ENCODE measurements at places on chromosomes 16 and 17. TPM values are rescaled to one million over a fixed set of nuclear protein-coding genes. Genes with fewer than 3 reads are reported as not detected.
A peak's percentile ranks its signal among the peaks of the same experiment; 100 is the strongest.

GRCh38 chr17:39772415-39772814, 34.7 kb downstream of the GRB7 start:
- no peak for DNase-seq

GRCh38 chr17:77107506-77108433, 33.0 kb upstream of the SEC14L1 start:
- DNase-seq, result no peak

DNA sequence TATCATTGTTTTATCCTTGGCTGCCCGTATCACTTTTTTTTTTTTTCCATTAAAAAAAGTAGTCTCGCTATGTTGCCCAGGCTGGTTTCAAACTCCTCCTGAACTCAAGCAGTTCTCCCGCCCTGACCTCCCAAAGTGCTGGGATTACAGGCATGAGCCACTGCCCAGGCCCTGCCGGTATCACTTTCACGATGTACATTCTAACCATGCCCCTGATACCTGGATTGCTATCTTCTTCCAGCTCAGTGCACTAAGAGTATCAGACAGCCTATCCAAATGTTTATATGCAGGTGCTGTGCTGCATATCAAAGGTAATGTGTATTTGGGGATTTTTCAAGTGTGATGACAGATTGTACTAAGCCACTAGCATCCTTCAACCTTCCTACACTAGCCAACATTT, 14.2 kb downstream of the MOSMO start:
- DNase-seq, result no peak

Gene TLCD3A
- 11.8 TPM for total RNA-seq

DNA sequence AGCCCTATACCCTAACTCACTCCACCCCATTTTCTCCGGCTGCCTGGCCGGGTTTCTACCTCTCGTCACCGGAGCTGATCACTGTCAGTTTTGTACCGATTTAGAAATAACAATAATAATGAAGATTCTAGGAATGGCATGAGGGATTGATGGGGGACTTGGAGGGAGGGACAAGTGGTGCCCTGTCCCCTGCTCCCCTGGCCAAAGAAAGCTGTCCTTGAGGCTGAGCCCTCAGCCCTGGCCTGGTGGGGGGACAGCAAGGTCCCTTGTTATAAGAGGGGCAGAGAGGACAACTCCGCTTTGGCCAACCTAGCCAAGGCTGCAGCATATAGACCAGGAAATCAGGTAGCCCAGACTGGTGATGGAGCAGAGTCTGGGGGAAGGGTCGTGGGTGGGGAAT, 10.5 kb downstream of the GAS2L2 start:
- DNase-seq, result no peak

Gene PRR35
- total RNA-seq, result not detected

DNA sequence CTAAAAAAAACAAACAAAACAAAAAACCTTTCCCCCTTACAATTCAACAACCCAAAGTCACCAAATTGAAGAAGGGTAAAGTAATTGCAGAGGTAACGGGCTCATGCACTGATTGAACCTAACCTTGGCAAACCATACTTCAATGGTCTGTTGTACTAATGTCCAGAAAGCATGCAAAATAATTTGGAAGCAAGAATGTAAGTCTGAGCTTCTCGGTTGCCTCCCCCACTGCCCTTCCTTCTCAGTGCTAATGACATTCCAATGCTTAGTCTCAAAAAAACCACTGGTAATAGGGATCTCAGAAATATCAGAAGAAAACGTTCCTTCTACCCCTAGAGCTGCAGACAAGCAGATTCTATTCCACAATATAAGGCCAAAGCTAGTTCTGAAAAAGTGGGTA, 15.8 kb downstream of the KRABD2 start:
- DNase-seq, result no peak

- no peak for DNase-seq
Measured at GRCh38 chr17:71503710-71504465, 616.9 kb upstream of the SOX9 start.

DNA sequence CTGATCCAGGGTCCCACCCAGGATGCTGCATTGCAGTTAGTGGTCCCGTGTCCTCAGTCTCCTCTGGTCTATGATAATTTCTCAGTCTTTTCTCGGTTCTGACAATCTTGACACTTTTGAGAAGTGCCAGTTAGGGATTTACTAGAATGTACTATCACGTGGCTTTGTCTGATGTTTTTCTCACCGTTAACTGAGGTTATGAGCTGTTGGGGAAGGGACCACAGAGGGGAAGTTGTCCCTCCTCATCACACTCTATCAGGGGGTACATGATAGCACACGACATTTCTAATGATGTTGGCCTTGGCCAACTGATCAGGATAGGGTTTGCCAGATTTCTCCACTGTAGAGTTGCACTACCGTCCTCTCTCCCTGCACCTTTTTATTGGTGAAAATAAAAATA, 250.9 kb upstream of the SDK2 start:
- no peak for DNase-seq

Gene TBX2
- total RNA-seq, result 6.4 TPM

Gene DPEP3
- not detected for total RNA-seq

- no peak for DNase-seq
Measured at GRCh38 chr16:49014277-49015224, 267.1 kb downstream of the CBLN1 start.

- no peak for DNase-seq
Measured at GRCh38 chr17:72416905-72417304, 296.1 kb downstream of the SOX9 start.

GRCh38 chr16:82481455-82481854, 145.3 kb upstream of the CDH13 start:
- DNase-seq, result no peak

Gene APOH
- not detected for total RNA-seq

- DNase-seq, result no peak
Measured at GRCh38 chr17:15274017-15274416, 8.9 kb upstream of the PMP22 start.

Gene MAP2K4
- total RNA-seq, result 42.0 TPM

GRCh38 chr16:68575082-68575481, 36.0 kb downstream of the ZFP90 start:
- no peak for DNase-seq

Gene SLFN12L
- total RNA-seq, result 0.72 TPM

Gene SPECC1
- total RNA-seq, result 81.0 TPM

Gene KRT9
- total RNA-seq, result not detected

Gene LITAFD
- total RNA-seq, result not detected

DNA sequence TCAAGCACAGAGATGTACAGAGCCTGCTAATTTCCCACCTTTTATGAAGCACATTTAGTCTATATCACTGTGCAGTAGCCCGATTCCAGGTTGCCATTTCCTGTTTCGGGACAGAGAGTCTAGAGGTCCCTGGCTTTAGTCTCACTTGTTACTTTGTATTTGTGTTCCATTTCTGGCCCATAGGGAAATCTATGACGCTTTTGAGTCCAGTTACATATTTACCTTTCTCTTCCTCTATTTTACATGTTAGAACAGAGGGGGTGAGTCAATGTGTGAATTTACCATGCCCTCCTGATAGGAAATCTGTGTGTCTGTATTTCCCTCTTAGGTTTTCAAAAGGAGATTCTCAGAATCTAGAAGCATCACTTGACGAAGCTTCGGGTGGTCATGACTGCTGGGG, 227.1 kb upstream of the ZFHX3 start:
- no peak for DNase-seq

Gene LRRC37A2
- 3.7 TPM for total RNA-seq

DNA sequence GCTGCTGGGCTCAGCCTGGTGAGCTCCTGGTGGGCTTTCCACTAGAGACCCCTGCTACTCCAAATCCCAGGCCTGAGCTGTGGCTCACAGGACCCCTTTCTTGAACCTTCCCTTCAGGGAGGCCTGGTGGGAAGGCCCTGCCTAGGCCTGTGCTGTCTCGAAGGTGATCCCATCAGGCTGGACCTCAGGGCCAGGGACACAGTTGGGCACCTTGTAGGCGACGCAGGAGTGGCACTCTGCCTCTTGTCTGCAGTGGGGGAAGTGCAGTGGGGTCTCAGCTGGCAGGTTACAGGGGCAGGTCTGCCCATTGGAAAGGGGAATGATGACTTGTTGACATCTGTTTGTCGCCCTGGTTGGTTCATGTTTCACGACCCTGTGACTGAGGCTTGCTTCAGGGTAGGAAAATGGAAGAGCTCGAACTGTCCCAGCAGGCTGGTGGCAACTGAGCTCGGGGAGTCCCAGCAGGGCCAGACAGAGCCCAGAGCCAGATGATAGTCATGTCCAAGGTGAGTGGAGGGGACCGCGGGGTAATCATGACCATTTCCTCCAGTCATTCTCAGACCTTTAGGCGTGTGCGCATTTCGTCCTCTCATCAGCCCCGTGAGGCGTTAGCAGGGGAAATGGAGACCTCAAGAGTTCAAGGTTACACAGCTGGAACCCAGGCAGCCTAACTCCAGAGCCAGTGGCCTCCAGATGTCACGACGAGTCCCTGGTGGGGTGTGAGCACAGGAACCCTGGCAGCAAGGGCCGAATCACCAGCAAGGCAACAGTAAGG, 11.3 kb downstream of the CMIP start:
- DNase-seq, result no peak

Gene LGALS9C
- total RNA-seq, result not detected

Gene NOXO1
- not detected for total RNA-seq

- DNase-seq, result no peak
Measured at GRCh38 chr16:24214992-24215391, 41.1 kb upstream of the CACNG3 start.

Gene PERCC1
- not detected for total RNA-seq

DNA sequence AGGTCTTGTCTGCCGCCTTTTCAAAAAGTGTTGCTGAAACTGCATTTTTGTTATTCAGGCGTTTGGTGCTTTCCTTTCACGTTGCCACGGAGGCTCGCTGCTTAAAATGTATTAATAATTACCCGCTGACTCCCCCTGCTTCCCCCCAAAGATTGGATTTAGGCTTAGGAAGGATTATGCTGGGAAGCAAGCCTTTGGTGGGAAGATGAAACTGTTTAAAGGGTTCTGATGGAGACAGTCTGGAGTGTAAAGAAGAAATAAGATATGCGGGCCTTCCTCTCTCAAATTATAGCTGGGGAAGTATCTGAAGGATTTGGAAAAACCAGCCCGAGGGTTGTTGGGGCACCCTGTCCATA, 1.1 kb downstream of the KSR1 start:
- peak; percentile 19 for DNase-seq

GRCh38 chr17:62793919-62794665, 14.0 kb downstream of the MARCHF10 start:
- DNase-seq, result no peak

Gene PDILT
- total RNA-seq, result not detected

DNA sequence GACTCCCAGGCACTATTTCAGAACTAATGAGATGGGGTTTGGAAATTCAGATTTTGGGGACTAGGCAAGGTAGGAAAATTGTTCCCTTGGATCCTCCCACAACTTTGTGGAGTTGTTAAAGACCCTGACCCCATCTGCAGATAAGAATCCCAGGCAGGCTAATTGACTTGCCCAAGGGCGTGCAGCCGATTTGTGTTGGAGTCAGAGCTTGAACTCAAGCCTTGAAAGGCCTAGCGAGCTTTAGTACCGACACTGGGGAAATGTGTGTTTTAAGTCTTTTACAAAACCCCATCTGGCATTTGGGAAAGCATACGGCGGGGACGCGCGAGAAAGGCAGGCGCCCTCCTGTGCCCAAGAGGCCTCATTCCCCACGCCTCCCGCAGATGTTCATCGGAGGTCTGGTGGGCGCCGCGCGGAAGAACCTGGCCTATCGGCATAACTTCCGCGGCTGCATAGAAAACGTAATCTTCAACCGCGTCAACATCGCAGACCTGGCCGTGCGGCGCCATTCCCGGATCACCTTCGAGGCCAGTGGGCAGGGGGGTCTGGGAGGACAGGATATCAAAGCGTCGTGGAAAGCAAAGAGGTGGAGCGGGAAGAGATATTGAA, 4.3 kb downstream of the CNTNAP1 start:
- no peak for DNase-seq

Gene SNX11
- total RNA-seq, result 13.3 TPM

DNA sequence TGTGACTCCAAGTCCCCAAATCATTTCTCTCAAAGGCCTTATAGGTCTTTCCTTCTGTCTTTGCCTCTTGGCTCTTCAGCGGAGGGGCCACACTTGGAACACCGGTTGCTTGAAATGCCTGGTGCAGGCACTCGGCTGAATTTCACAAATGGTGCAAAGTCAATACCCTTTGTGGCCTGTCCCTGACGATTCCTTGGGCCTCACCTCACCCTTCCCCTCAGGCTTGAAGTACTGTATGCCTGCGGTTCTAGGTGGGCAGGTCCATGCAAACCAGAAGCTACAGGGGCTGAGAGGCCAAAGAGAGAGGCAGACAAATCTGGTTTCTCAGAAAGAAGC, 4.1 kb upstream of the B9D1 start:
- DNase-seq, result no peak

GRCh38 chr17:700504-701094, 14.0 kb downstream of the VPS53 start:
- no peak for DNase-seq

DNA sequence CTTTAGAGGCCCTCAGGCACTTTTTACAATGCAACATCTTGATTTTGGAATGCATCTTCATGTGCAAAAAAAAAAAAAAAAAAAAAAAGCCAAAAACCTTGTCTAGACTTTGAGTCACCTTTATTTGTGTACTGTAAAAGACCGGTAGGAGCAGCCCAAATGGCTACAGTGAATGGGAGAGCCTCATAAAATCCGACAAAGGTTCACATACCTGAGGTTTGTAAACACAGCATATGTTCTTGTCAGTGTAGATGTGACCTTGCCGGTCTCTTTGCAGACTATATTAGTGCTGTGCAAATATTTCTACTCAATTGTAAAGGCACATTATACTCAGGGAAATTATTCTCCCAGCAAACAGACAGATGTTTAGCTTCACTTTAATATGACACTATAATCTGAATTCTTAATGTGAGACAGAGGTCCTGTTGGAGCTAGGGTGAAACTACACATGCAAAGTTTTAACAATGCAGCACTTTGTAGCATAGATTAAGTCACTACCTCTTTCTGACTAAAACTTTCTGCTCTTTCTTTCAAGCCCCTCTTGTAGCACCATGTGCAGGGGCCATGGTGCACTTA, 211.3 kb downstream of the CA10 start:
- DNase-seq, result no peak

DNA sequence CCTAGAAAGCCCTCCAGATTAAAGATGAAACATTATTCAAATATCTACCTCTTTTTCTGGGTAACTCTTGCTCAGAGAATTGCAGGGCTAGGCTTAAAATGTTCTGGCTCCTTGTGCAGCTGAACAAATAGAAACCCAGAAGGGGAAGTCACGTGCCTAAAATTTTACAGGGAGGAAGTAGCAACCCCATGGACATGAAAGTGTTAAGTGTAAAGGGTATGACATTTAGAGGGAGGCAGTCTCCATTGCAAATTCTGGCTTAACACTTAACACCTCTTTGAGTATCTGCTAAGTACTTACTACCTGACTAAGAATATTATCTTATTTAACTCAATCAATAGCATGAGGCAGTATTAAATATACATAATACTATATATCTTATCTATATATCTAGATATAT, 376.1 kb upstream of the ERCC4 start:
- no peak for DNase-seq

Gene IL17C
- not detected for total RNA-seq

DNA sequence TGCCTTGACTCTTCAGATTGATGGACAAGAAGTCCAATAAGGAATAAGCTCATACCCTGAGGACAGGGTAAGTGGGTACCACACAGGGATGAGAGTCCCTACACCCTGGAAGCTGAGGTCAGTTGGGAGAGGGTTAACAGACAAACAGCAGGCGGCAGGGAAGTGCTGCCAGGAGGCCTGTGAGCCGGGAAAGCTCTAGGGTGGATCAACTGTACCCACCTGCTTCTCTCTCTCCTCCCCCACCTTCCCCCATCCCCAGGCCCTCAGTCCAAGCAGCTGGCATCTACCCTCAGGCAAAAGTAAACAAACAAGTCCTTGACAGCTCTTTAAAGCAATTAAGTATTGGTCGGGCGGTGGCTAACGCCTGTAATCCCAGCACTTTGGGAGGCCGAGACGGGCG, 20.7 kb upstream of the MYLK3 start:
- no peak for DNase-seq

- no peak for DNase-seq
Measured at GRCh38 chr16:65118871-65119270, 3.0 kb downstream of the CDH11 start.
